ENCODE measurements at places on chromosomes 4 and X. TPM values are rescaled to one million over a fixed set of nuclear protein-coding genes. Genes with fewer than 3 reads are reported as not detected.

The NALF2 gene
- total RNA-seq: 2.4 TPM

The HPGDS gene
- total RNA-seq: not detected

The MAGEA6 gene
- not detected for total RNA-seq

The C4orf51 gene
- not detected for total RNA-seq

The F11 gene
- not detected for total RNA-seq

Measured in nasal cavity respiratory epithelium epithelial cell of viscerocranial mucosa (primary cell).